ENCODE measurements at places on chromosomes 11 and 22.

DNA sequence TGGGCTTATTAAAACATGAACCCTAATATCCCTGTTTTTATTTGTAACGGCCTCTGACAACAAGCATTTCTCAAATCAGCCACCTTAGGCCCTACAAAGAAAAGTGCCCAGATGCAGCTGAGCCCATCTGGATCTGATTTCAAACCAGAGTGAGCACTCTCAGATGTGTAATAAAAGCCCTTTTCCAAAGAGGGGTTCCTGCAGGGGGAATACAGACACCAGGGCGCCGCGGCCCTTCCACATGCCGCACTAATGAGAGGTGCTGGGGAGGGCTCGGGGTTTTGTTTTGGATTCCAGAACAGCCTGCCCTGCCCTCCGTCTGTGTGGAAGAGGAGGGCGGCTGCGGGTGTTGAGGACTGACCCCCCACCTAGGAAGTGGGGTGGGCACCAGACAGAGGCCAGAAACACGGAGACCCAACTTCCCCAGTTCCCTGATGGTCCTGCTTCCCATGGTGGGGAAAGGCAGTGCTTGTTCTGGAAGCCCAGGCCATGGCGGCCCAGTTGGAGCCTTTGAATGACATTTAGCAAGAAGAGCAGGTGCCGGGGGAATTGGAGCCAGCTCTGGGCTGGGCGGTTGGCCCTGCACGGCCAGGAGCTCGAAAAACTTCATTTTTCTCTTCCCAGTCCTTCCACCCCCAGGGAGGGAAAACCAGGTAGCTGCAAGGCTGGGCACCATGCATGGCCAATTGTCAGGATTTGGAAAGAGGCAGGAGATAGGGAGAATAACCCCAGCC is 63.7 kb downstream of the MACROD1 start:
- DNase-seq, result no peak

DNA sequence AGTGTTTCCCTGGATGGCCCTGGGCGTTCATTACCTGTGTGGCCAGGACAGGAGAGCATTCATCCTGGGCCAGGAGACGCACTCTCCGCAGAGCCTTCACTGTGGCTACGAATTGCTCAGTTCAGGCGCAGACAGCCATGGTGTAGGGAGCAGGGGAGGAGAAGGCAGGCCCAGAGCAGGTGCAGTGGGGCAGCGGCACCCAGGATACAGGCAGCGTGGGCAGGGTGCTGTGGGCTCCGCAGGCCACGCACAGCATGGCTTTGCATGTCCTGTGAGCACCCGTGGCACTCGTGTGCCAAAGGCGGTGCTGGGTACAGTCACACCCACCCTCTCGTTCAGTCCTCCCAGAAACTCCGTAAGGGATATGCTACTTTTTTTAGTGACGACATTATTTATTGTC is 124.2 kb upstream of the B3GAT1 start:
- DNase-seq, result no peak

DNA sequence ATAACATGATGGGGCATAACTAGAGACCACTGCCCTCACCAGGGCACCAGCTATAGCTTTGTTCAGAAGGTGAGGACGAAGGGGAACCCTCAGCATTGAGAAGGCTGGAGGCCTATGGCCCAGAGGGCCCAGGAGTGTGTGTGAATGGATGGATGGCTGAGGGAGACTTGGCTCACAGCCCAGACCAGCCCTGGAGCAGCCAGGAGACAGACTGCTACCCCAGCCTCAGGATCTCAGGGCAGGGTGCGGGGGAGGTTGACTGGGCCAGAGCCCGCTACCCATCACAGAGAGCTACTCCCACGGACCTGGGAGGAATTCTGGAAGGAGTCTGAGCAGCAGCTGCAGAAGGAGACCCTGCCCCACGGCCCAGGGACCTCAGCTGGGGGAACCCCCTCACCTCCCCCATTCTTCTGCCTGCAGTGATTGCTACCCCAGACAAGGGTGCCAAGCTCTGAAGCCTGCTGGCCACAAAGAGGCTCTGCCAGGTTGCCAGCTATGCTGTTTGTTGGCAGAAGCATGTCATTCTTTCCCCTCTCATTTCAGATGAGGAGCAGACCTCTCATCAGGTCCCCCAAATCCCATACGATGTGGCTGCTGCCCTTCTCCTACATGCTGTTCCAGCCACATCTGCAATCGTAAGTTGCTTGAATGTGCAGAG is 5.4 kb upstream of the CSDC2 start:
- no peak for DNase-seq

- DNase-seq, result no peak
Measured at GRCh38 chr11:113387605-113388211, at the start of gene ANKK1. ANKK1 (plus strand) TSS chr11:113387779; CDS start chr11:113387885, 106 bp downstream.

- peak; percentile 90 for DNase-seq
Measured at GRCh38 chr11:35583126-35583525, 35.1 kb upstream of the FJX1 start.

GRCh38 chr22:36916034-36916433 is 2.6 kb downstream of the CSF2RB start:
- DNase-seq, result no peak

DNA sequence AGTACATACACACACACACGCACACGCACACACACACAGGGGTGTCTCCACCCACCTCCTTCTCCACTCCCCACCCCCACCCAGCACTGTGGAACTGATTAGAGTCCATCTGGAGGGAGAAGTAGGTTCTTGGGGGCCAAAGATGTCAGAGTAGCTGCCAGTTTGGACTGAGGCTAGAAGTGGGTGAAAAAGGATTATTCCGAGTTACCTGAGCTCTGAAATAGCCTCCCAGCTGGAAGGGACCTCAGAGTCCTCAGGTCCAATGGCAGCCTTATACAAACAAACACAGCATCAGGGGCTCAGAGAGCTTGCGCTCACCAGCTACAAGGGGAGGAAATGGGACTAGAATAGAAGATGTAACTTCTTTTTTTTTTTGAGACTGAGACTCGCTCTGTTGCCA is 20.8 kb downstream of the IL10RA start:
- no peak for DNase-seq

- no peak for DNase-seq
Measured at GRCh38 chr11:61579676-61580270, 1.1 kb downstream of the SYT7 start.

DNA sequence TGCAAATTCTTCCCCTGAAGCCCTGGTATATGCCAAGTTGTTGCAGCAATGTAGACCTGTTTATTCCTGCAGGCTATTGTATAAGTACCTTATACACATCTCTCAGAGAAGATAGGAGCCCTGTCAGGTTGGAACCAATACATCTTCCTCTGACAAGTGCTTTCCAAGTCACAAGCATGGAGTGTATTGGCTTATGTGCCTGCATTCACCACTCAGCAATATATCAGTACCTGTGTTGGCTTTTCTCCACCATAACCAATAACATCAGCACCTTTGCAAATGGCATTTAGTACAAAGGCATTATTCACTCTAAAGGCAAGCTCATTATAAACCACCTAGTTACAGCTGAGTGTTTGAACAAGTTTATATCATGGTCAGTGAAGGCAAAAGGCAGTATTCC is 611.7 kb upstream of the CNTN5 start:
- DNase-seq, result no peak

DNA sequence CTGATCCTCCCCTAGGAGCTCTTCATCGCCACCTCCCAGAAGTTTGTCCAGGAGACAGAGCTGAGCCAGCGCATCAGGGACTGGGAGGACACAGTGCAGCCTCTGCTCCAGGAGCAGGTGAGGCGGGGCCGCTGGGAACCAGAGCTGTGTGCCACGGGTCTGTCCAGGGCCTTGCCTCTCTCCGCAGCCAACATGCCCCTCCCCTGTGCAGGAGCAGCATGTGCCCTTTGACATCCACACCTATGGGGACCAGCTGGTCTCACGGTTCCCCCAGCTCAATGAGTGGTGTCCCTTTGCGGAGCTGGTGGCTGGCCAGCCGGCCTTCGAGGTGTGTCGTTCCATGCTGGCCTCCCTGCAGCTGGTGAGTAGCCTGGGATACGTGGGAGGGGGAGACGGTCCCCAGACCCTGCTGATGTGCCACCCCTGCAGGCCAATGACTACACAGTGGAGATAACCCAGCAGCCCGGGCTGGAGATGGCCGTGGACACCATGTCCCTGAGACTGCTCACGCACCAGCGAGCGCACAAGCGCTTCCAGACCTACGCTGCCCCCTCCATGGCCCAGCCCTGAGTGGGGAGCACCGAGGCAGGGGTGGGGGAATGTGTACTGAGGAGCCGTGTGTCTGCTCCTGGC is 2.5 kb downstream of the SCO2 start:
- no peak for DNase-seq

DNA sequence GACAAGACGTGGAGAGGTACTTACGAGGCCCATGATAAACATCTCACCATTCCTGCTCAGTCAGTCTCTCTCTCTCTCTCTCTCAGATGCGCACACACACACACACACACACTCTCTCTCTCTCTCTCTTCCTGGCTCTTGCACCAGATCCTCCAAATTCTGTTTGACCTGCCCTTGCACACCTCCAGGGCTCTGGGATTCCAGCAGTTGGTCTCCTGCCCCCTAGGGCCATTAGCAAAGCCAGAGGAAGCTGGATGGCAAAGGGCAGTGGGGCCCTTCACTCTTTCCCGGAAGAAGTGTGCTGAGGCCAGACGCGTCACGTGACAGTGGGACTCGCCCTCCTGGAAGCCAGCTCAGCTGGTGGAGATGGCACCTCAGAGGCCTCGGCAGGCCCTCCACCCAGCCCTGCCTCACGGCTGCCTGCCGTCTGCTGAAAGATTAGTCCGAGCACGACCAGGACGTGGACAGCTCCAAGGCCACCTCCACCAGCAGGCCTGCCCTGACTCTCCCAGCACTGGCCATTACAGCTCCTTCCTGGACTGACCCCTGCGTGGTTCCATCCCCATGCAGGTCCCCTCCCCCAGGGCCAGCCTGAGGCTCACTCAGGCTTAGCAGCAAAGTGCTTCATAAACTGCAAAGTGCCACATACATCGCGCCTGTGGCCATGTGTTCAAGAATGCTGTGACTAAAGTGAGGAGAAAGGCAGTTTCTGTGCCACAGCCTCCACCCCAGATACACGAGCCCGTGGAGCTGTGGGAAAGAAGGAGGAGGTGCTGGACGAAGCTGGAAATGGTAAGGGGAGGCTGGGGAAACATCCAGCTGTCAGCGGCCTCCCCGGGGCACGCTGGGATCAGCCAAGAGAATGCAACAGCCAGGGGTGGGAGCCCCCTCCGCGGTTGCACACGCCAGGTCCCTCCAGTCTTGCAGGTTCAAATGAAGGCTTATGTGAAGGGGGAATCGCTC is 3.7 kb downstream of the PDGFB start:
- no peak for DNase-seq

GRCh38 chr11:2088746-2089535 is 50.2 kb downstream of the IGF2 start:
- DNase-seq, result no peak

- DNase-seq, result peak; percentile 38
Measured at GRCh38 chr11:68014157-68014946, 4.2 kb downstream of the ALDH3B1 start.

GRCh38 chr11:132082566-132082965 is 712.2 kb downstream of the NTM start:
- DNase-seq, result no peak

DNA sequence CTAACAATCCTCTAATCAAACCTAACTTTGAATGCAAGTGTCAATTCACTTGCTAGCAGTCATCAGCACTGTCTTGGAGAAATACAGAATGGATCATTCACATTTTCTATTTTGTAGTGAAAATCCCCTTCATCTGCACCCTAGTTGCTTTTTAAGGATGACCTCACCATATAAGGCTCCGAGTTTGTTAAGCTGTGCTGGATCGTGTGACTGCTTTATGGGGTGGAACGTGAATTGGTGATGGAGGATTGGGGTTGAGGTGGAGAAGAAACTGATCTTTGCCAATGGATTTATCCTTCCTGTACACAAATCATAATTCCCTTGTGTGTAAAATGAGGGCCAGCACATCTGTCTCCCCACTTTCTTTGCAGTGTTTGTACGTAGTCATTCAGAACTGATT is 85.6 kb upstream of the TBCEL start:
- DNase-seq, result no peak

- peak; percentile 78 for DNase-seq
Measured at GRCh38 chr11:9688716-9689511, 25.0 kb downstream of the SWAP70 start.

DNA sequence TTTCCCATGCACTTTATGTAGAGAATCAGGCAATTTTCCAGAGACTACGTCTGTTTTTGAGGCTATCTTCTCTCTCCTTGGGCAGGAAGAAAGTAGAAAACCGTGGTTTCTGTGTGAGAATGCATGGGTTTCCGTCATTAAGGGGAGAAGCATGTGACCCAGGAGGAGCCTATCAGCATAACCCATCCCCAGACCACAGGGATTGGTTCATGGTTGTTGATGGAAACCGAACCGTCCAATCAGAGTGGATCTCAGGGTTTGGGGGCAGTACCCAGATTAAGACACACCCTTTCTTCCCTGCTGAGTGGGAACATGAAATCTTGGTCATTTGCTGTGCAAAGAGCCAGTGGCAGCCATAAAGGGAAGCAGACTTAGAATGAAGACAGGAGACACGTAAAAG is 517.8 kb downstream of the MN1 start:
- no peak for DNase-seq

DNA sequence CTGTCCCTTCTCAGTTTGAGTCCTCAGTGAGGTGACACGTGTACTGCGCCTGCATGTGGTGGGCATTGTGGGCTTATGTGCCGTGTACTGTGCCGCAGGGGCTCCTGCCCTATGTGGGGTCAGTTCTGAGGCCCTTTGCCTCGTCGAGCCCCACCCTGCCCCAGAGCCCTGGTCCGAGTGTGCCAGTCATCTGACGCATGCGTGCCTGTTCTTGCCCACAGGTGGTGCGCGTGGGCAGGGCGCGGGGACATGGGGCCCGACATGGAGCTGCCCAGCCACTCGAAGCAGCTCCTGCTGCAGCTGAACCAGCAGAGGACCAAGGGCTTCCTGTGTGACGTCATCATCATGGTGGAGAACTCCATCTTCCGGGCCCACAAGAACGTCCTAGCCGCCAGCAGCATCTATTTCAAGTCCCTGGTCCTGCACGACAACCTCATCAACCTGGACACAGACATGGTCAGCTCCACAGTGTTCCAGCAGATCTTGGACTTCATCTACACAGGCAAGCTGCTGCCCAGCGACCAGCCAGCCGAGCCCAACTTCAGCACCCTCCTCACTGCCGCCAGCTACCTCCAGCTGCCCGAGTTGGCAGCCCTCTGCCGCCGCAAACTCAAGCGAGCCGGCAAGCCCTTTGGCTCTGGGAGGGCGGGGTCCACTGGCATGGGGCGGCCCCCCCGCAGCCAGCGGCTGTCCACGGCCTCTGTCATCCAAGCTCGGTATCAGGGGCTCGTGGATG is 22.3 kb upstream of the TMEM191C start:
- no peak for DNase-seq

DNA sequence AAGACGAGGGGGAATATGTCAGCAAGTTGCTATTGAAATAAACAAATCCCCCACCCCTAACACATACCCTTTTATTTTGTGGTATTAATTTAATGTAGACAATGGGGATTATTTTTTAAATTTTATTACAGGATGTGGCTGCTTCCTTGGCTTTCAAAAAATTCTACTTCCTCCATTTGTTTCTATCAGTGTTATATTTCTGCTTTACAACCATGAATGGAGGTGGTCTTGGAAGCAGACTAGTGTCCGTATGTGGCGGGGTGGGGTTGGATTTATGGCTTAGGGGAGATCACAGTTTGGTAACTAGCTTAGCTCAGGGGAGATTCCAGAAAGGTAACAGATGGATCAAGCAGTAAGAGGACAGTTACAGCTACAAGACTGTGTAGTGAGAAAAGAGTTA is 39.3 kb upstream of the PICALM start:
- no peak for DNase-seq

GRCh38 chr22:20863366-20863765 is 4.6 kb downstream of the SNAP29 start:
- no peak for DNase-seq

All from skeletal muscle cell (primary cell).